ENCODE measurements at places on chromosomes 11 and 22. TPM values are rescaled to one million over a fixed set of nuclear protein-coding genes. Genes with fewer than 3 reads are reported as not detected.

The TESMIN gene
- total RNA-seq: 8.3 TPM

The SMC1B gene
- total RNA-seq: not detected

The IGLL1 gene
- not detected for total RNA-seq

The OR52E8 gene
- total RNA-seq: not detected

The OR51L1 gene
- not detected for total RNA-seq

The LRRN4CL gene
- total RNA-seq: 45.2 TPM

The FOSL1 gene
- total RNA-seq: 20.9 TPM

The TRPC6 gene
- 5.6 TPM for total RNA-seq

The CEP126 gene
- total RNA-seq: 9.6 TPM

The SYT13 gene
- total RNA-seq: 1.2 TPM

The OR51B4 gene
- not detected for total RNA-seq

The FXYD2 gene
- 2.7 TPM for total RNA-seq

The OR8G5 gene
- not detected for total RNA-seq

The MS4A15 gene
- total RNA-seq: not detected

The FZD4 gene
- 47.1 TPM for total RNA-seq

The GAB4 gene
- not detected for total RNA-seq

The B4GAT1 gene
- 25.0 TPM for total RNA-seq

The FANCF gene
- total RNA-seq: 3.4 TPM

The PGR gene
- 34.4 TPM for total RNA-seq

The BAIAP2L2 gene
- total RNA-seq: not detected

The CDHR5 gene
- total RNA-seq: not detected

The MMP1 gene
- not detected for total RNA-seq

The CCDC87 gene
- total RNA-seq: 0.74 TPM

The IRAG1 gene
- total RNA-seq: 18.2 TPM

The GRIK4 gene
- total RNA-seq: 0.25 TPM

The MUC15 gene
- total RNA-seq: 8.3 TPM

The MAPK8IP1 gene
- 7.1 TPM for total RNA-seq

The OPCML gene
- not detected for total RNA-seq

The SLC5A4 gene
- total RNA-seq: 2.2 TPM

The NELL1 gene
- total RNA-seq: 0.49 TPM

The OR2AT4 gene
- not detected for total RNA-seq

The ACRV1 gene
- total RNA-seq: not detected

The SRPRA gene
- 64.6 TPM for total RNA-seq

The RAG1 gene
- 0.25 TPM for total RNA-seq

The MRGPRX3 gene
- total RNA-seq: not detected

The MISFA gene
- total RNA-seq: not detected

The MMP3 gene
- not detected for total RNA-seq

The DDIAS gene
- 1.5 TPM for total RNA-seq

The LINC01488 gene
- total RNA-seq: not detected

The HIC2 gene
- total RNA-seq: 3.9 TPM

The NLRP10 gene
- not detected for total RNA-seq

The MPPED2 gene
- 4.4 TPM for total RNA-seq

The RFPL3 gene
- total RNA-seq: not detected

The ARHGAP42 gene
- total RNA-seq: 5.9 TPM

The LARGE2 gene
- total RNA-seq: 6.6 TPM

The KRTAP5-10 gene
- total RNA-seq: not detected

The CASP4 gene
- total RNA-seq: 70.2 TPM

The CCDC81 gene
- total RNA-seq: not detected

The C1QTNF5 gene
- total RNA-seq: 32.2 TPM

The TYR gene
- not detected for total RNA-seq

The MIAT gene
- 2.7 TPM for total RNA-seq

The SEC14L6 gene
- not detected for total RNA-seq

The E2F8 gene
- total RNA-seq: 4.2 TPM
